GM12891 (cell line): ENCODE measurements at places on chromosomes 12 and 14.

- no peak for DNase-seq
These were observed 154.6 kb upstream of the GRIN2B start for GRCh38 chr12:14135996-14136395.

GRCh38 chr12:19546027-19546426, 106.7 kb downstream of the AEBP2 start:
- no peak for DNase-seq

GRCh38 chr12:104998423-104999346, 12.6 kb downstream of the NOPCHAP1 start:
- DNase-seq: no peak

GRCh38 chr12:100608776-100609175, 35.3 kb downstream of the GAS2L3 start:
- no peak for DNase-seq

DNA sequence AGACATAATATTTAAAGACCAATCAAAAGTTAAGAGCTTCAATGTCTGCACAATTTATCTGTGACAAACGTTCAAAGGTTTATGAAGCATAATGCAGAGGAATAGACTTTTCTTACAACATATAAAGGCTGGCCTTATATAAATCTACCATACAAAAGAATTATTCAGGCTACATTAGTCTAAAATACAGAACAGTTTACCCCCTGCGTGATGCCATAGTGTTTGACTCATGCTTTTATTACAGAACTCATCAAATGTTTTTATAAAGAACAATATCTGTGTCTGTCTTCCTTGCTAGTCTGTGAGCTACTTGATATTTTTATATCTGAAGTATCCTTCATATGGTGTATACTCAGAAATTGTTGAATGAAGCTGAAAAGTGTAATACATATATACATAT, 1084.5 kb upstream of the FLRT2 start:
- DNase-seq: no peak

GRCh38 chr12:15636060-15636890, 152.9 kb downstream of the EPS8 start:
- no peak for DNase-seq

DNA sequence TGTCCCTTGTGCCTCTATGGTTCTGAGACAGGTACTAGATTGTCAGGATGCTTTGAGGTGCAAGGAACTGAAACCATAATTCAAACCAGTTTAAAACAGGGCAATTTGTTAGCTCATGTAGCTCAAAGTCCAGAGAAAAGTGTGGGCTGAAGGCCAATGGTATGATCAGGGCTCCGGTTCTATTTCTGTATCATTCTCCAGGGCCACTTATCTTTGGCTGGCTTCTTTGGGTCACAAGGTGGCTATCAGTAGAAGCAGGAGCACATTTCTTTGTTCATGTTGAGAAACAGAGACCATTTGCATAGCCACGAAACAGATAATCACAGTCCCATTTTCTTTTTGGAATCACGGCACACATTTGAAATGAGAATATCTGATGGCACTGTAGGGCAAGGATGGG, 294.9 kb downstream of the ETNK1 start:
- DNase-seq: no peak

DNA sequence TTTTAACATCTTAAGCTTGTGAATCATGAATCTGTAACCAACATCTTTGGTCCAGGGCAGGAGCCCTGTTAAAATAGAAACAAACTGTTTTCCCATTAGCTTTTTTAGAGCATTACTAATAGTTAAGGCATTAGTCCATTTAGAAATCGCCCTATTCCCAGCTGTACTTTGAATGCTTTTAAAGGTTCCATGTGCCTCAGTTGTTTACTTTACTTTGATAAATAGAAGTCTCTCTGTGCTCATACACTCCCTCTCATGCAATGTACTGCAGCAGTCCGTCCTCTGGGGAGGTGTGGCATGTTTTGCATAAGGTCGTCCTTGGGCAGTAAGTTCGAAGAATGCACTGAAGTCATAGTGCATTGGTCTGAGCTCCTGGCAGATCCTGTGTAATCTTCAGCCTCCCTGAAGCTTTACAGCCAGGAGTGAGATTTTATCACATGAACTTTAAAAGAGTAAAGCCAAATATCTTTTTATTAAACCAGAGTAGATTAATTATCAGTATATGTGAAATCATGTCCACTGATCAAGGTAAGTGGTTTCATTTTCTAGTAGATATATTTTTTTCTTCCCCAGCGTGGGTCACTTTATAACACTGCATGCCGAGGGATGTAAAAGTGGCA, 134.7 kb downstream of the FGD4 start:
- DNase-seq: no peak

DNA sequence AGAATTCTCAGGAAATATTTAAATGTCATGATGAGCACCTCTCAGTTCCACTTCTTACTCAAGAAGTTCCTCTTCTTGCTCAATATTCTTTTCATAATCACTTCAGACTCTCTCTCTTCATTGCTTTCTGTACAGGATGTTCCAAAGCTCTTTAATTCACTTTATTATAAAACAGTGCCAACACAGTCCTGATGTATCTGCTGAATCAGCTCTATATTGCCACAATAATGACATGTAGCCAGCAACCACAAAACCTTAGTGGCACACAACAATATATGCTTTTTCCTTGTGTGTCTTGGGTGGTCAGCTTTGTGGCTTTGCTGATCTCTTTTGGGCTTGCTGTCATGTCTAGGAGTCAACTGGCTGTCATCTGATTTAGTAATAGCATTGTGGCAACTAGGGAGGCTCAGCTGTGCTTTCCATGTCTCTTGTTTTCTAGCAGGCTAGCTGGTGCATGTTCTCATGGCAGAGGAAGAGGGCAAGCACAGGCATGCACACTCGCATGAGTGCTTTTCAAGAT, 52.8 kb upstream of the SLC2A13 start:
- no peak for DNase-seq

DNA sequence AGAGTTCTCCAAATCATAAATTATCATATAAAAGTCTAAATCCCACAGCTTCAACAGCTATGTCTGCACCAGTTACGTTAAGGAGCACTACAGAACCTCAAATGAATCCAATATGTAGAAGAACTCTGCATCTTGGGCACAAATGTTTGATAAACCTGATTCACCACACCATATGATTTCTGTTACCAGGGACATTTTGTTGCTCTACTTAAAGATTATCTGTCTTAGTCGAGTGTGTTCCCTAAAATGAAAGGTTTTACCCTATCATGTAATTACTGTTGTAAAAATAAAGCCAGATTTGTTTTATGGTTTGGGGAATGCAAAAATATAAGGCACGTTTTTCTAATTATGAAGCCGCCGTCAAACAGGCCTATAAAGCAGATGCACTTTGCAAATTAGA, 363.1 kb downstream of the EGLN3 start:
- no peak for DNase-seq

DNA sequence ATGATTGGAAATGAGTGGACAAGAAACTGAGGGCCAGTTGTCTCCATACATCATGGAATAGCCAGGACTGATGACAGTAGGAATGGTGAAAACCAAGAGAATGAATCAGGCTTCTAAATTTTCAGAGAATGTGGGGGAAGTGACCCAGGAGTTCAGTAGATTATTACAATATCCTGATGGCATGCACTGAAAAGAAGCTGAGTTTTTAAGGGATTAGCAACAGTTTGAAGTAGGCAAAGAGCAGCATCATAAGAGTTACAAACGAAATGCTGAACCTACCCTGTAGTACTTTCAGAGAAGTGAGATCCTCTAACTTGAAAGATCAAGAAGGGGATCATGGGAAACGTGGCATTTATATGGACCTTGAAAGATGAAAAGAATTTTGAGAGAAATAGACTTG, 13.2 kb downstream of the SLC2A14 start:
- no peak for DNase-seq

DNA sequence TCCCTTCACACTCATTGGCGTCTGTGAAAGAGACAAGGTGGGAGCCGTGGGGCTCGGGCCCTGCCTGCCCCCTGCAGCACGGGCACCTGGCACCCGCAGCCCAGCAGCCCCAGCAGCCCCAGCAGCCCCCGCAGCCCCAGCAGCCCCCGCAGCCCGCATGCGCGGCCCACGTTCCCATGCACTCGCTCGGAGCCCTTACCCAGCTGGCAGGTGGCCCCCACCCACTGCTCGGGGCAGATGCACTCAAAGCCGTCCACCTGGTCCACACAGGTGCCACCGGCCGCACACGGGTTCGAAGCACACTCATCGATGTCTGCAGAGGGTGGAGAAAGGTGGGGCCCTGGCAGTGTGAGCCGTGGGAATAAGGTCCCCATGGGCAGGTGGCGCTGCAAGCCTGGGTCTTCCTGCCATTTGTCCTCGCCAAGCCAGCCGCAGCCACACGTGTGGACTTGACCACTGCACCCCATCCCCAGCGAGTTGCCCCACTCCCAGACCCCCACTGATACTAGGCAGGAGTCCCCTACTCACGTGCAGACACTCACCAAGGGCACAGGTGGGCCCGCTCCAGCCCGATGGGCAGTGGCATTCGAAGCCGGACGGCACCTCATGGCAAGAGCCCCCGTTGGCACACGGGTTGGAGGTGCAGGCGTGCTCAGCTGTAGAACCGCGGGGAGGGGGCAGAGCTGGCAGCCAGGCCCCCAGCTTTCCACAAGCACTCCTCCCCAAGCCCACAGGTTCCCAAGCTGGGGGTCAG, 17.3 kb downstream of the JAG2 start:
- DNase-seq: no peak

DNA sequence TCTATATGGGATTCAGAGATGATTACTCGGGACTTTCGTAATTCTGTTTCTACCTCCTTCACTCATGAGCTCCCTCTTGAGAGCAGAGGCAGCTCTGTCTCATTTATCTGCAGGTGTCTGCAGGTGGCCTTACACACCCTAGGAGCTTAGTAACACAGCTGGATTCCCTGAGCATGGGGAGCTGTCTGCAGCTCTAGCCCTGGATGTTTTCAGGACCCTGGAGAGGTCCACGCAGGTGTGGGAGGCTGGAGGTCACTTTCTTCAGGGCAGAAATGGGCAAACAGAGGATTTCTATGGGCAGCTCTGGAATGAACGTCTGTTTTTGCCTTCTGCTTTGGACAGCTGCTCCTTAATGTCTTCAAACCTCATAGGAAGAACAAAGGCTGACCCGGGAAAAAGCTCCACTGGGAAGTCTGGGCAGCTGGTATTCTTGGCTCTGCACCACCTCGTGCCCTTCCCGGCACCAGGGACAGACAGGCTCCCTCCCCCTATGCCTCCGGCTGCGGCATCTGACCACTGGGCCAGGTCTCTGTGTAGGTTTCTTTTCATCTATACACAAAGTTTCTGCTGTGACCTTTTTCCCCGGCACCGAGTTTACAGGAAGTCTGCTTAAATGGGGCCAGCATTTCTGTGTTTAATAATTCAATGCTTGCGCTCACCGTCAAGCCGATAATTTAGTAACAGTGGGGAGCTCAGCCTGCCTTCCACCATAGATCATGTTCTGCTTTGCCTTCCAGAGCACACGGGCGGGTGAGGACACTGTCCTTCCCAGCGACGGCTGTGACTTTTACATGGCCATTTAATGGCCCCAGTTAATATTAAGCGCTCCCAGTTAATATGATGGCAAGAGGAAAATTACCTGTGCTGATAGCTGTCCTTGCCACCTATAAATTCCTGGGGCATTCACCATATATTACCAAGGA, 320.2 kb upstream of the SFSWAP start:
- DNase-seq: no peak

DNA sequence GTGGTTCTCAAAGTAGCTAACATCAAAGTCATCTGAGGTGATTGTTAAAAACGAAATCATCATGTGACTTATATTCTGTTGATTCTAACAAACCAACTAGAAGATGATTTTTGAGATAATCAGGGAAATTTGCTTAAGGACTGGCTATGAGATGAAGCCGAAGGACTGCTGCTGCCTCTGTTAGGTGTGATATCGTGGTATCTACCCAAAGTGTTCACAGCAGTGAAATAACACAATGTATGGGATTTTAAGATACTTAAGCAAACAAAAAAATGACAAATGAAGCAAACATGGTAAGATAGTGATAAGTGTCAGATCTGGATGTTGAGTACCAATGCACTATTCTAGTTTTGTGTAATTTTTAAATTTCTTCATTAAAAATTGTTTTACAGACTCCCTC, 59.1 kb downstream of the GXYLT1 start:
- no peak for DNase-seq

GRCh38 chr12:93729934-93730333, 52.8 kb downstream of the CRADD start:
- no peak for DNase-seq

DNA sequence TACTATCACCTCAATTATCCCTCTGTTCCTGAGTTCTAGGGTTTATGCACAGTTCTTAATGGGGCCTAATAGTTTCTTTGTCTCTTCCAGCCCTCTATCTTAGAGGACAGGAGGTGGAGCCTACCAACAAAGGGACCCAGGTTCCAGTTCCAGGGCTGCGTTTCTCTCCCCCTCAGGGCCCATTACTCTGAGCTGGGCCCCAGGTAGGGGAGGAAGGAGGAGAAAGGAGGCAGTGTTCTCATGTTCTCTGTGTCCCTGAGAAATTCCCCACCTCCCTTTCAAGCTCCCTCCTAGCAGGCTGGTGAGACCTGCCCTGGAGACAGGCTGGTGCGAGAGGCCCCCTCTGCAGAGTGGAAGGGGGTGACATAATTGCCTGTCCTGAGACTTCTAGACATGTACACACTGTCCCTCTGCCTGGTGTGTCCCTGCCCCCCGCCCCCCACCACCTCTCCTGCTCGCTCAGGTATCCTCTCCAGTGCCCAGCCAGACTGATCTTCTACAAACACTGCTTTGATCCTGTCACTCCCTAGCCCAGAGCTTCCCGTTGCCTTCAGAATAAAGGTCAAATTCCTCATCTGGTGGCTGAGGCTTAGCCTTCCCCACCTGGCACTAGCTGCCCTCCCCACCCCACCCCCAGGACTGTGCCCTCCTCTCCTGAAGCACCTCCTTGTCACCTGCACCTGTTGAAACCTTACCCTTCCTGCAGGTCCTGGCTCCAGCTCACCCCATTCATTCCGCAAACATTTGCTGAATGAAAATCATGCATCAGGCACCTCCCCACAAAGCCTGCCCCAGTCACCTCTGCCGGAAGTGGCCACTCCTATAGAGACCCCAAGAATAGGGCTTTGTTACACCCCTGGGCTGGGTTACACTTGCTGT, 21.1 kb upstream of the KRT8 start:
- no peak for DNase-seq

DNA sequence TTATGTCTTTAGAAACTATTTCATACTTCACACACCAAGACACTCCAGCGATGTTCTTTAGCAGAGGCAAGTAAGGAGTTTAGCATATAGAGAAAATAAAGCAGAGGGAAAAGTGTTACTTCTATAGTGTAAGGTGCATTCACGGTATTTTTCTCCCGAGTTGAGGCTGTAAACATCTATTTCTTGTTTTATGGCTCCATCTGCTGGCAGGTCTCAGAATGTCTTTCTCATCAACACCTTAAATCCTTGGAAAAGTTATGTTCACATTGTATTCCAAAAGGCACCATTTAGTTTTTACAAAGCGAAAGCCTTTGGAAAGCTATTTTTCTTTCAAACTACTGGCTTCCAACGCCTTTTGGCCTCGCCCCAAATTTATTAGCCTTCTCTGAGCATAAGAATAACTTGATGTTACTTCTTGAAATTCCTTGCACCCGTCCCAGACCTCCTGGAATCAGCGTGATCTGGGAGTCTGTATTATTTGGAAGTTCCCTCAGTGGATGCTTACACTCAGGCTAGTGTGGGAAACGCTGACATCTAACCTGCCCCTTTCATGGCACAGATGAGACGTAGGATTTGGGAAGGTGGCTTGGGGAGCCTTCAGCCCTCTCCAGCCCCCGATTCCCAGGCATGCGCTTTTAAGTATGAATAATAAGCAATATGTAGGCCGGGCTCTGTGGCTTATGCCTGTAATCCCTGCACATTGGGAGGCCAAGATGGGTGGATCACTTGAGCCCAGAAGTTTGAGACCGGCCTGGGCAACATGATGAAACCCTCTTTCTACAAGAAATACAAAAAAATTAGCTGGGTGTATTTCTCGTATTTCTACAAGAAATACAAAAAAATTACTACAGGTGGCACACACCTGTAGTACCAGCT, 1.9 kb upstream of the PIWIL1 start:
- DNase-seq: no peak
